ENCODE measurements at places on chromosomes 6 and 20.

- DNase-seq, result no peak
These were observed 1.8 kb downstream of the HSD17B8 start for GRCh38 chr6:33206027-33206863.

DNA sequence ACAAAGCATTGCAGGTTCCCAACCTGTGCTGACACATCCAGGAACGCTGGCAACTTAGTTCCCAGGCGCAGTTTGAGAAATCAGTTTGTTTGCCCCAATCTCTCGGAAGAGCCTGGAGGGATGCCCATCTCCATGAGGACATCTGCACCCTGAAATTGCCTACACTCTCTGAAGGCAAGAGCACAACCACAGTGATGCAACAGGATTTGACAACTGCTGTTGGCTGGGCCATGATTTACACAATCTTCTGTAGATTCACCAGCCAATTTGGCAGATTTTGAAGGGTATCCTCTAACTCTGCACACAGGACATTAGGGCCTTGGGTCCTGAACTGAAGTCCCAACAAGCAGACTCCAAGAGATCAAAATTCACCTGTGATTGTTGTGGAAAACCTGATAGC is 3.4 kb downstream of the APMAP start:
- no peak for DNase-seq

DNA sequence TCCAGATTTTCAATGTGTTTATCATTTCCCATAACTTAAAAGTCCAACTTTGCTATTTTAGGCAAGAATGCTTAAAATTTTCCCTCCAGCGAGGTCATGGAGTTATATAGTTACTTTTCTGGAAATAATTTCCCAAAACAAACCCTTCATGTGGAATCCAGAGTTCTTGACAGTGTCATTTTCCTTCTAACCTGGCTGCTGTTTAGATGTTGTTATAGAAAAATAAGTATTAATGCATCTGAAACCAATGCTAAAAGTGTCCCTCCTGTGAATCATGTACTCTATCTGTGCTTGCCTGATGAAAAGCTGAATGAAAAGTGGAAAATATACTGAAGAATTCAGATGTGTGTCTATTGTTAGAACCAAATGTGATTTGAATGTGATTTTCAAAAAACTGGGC is 245.3 kb upstream of the HSF2 start:
- no peak for DNase-seq

GRCh38 chr6:133958791-133959190 is 5.8 kb downstream of the TBPL1 start:
- no peak for DNase-seq

- DNase-seq, result no peak
These were observed 8.6 kb downstream of the HS3ST5 start for GRCh38 chr6:114334237-114334636.

GRCh38 chr20:62758226-62758912 is 37.9 kb upstream of the MRGBP start:
- no peak for DNase-seq

GRCh38 chr6:138897031-138897430 is 91.0 kb downstream of the REPS1 start:
- no peak for DNase-seq

GRCh38 chr20:59573837-59574236 is 30.5 kb upstream of the PHACTR3 start:
- DNase-seq, result no peak

DNA sequence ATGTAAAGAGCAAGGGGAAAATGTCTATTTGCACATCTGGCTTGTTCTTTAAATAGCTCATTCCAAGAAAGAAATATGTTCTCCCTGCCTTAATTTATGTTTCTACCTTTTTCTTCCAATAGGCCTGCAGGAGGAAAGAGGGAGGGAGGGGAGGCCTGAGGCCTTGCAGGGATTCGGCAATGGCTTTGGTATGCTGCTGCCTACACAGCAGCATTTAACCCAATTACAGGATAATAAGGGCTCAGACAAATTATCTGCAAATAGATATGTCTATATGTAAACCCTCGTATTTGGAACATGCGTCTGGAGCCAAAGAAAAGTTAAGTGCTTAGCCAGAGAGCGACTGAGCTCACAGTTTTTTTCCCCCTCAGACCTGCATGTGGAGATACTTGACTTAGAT is 277.2 kb downstream of the CDC5L start:
- DNase-seq, result no peak

DNA sequence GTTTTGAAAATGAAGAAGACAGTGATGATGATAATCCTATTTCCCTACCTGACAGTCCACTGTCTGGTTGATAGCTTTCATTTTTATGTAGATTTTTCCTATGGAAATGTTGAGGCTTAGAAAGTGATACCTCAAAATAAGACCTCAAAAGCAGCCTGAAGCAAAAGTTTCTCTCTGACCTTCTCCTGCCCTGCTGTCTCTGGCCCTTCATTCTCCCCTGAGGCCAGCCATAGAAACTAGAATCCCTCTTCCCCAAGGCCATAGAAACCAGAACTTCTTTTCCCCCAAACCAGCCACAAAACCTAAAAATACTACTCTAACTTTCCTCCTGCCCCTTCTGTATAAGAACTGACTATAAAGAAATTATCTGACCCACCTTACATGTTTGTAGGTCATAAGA is 52.6 kb upstream of the GCM1 start:
- DNase-seq, result no peak

DNA sequence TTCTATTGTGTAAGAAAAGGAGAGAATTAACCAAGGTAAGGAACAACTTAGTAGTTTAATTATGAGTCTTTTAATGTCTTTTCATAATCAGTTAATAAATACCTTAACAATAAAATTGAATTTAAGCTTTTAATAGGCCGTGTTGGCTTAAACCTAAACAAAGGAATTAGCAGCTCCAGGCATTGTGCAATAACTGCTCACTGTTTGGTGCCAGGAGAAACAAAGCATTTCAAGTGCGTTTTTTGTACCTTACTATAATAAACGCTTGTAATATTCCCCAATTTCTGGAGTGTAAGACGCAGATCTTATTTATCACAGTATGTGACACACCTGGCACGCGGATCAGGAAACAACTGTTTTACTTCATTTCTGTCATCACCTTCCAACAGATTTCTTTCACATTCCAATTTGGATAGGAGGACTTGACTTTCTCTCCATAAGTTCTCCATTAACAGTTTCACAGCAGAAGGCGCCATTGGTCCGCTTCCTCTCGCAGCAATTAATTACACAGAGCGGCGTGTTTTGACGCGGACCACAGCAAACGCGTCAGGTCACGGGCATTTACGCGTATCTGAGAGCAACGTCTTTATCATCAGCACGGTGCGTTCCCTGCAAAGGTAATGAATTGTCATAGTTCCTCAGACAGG is 335.8 kb upstream of the NT5E start:
- DNase-seq, result no peak

DNA sequence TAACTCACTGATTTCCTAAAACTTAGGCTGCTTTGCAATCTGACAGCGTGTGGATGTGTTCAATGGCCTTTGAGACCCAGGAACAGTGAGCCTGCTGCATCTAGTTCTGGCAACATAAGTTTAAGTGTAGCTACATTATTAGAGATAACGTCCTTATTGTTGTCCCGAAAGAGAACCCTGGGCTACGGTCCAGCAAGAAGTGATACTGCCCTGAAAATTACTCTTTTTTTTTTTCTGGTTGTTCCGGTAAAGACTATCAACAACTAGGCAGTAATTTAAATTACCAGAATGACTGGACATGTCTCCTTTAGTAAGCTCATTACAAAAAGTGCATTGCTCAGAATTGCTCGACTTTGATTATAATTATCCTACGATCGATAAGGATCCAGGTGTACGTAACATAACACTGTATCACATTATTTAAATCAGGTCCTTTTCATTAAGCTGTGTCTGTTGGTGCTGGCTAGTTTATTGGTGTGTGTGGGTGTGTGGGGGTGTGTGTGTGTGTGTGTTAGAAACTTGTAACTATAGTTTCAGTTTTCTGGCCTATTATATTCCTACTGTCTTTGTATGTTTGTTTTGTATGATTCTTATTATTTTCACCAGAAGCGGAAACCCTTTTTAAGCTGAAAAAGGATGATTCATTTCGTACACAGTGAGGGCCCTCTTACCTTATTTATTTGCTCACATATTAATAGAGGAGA is 3.0 kb downstream of the TSHZ2 start:
- DNase-seq, result peak; percentile 67

DNA sequence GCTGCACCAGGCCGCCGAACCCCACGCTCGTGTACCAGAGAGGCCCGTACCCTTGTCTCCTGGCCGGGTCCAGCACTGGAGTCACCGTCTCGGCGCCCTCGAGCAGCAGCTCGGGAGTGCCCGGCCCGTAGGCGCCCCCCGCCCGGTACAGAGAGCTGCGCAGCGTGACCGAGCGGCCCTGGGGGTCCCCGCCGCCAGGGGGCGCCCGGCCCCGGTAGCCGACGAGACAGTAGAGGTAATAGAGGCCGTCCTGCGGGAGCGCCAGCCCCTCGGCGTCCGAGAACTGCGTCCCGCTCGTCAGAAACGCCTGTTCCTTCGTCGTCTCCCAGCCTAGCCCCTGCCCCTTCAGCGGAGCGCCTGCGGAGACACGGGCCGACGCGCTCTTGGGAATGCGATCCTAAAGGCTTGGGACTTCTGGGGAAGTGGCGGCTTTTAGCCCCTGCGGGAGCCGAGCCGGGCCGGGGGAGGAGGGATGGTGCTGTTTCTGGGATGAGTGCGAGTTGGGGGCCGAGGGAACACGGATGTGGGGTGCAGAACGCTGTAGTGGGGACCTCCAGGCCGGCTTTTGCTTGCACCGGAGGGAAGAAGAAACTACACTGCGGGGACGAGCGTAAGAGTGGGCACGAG is 1.3 kb downstream of the LTB start:
- DNase-seq, result peak; percentile 89

GRCh38 chr20:3276680-3277015 is 37.7 kb upstream of the SLC4A11 start:
- DNase-seq, result no peak

DNA sequence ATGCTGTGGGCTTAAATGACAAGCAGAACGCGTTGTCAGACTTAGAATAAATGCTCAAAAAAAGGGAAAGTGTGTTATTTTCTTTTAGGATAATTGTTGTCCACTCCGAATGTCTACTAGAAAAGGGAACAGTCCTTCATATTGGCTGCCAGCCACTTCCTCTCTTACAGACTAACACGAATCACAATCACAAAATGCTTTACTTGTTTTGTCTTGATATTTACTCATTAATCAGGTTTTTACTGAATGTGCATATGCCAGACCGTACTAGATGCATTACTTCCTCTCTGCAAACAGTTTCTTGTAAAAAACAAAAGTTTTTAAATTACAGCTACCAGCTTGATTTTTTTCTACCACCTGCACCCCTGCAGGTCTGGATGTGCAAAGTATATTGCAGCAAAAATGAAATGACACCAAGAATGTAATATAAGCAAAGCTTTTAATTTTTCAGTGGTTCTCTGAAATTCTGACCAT is 821 bp downstream of the DHX35 start:
- no peak for DNase-seq

GRCh38 chr20:45258664-45259063 is 4.3 kb upstream of the SLPI start:
- no peak for DNase-seq

GRCh38 chr6:110514818-110515217 is 38.4 kb upstream of the SLC22A16 start:
- no peak for DNase-seq

DNA sequence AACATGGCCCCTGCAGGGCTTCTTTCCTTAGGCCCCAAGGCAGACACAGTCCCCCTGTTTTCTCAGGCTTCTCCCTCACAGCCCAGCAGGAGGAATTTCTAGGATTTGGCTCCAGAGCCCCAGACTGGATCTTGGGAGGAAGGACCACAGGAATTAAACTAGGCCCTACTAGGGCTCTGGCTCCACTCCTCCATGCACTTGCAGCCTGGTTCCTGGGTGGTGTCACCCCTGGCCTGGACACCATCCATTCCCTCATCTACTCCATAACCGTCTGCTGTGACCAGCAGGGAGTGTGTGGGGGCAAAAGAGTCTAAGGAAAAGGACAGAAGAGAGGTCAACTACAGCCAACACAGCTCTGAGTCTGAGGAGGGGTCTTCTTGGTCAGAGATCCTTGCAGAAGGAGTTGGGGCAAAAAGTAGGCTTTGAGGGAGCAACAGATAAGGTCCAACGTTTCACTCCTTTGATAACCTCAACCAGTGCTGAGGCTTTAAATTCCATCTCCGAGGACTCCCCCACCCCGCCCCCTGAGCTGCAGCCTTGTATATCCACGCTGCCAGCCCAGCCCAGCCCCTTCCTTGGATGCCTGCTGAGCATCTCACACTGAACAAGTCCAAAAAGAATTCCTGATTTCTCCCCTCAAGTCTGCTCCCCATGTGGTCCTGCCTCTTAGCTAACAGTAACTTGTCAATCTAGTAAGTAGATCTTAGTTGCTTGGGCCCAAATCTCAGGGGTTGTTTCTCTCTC is 27.9 kb upstream of the SPDEF start:
- DNase-seq, result no peak

GRCh38 chr20:50674138-50674825 is 17.1 kb downstream of the RIPOR3 start:
- no peak for DNase-seq

DNA sequence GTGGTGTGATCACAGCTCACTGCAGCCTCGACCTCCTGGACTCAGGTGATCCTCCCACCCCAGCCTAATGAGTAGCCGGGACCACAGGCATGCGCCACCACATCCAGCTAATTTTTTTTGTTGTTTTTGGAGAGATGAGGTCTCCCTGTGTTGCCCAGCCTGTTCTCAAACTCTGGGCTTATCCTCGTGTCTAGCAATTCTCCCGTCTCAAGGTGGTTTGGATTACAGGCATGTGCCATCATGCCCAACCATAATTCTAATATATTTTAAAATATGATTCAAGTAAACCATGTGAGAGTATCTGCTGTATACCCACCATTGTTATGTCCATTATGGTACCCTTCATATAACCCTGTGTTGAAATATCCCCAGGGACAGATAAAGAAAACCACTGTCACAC is 60.3 kb upstream of the C20orf144 start:
- no peak for DNase-seq

- peak; percentile 25 for DNase-seq
These were observed 368.9 kb upstream of the JARID2 start for GRCh38 chr6:14876778-14877613.

DNA sequence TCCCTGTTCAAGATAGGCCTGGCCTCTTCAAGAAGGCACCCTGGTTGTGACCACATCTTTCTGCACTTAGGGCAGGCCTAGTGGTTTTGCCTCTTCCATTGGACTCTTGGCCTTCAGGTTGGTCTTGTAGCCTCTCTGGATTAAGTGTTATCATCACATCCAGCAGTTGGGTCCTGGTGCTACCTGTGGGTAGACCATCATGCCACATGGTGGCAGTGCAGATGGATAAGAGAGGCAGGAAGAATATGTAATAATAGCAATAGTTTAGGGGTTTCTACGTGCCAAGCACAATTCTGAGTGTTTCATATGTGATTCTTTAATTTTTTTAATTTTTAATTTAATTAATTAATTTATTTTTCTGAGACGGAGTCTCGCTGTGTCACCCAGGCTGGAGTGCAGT is 28.5 kb upstream of the SNRPB2 start:
- peak; percentile 15 for DNase-seq

GRCh38 chr6:1611572-1612298 is 2.0 kb downstream of the FOXC1 start:
- no peak for DNase-seq

DNA sequence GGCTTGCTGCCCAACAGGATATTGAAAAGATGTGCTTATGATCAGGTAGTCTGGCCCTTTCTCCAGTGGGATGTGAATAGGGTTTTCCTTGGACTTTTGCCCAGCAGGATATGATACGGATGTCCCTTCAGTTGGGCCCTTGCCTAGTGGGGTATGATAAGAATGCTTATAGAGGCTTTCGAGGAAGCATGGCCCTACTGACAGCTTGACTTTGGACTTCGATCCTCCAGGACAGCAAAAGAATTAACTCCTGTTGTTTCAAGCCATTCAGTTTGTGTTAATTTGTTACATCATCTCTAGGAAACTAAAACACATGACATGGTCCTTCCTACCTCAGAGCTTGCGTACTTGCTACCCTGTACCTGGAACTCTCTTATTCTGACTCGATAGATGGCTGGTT is 9.7 kb upstream of the ZNF334 start:
- DNase-seq, result no peak

All from activated CD4-positive, alpha-beta T cell treated with anti-CD3 and anti-CD28 coated beads for 4 hours (primary cell).